ENCODE measurements at places on chromosomes 13 and 19. TPM values are rescaled to one million over a fixed set of nuclear protein-coding genes. Genes with fewer than 3 reads are reported as not detected.

EPS8L1 gene
- polyA plus RNA-seq, result 7.9 TPM

DNA sequence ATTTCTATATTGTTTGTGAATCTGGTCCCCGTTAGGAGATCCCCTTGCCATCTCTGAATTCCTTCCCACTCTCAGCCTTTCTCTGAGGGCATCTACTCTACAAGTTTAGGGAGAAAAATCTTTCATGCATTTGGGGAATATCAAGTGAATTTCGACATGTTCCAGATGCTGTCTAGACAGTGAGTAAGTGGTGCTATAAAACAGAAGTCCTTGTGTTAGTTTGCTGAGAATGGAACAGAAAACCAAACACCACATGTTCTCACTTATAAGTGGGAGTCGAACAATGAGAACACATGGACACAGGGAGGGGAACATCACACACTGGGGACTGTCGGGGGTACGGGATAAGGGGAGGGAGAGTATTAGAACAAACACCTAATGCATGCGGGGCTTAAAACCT is 5.1 kb downstream of the OR7A10 start:
- DNase-seq, result no peak

DNA sequence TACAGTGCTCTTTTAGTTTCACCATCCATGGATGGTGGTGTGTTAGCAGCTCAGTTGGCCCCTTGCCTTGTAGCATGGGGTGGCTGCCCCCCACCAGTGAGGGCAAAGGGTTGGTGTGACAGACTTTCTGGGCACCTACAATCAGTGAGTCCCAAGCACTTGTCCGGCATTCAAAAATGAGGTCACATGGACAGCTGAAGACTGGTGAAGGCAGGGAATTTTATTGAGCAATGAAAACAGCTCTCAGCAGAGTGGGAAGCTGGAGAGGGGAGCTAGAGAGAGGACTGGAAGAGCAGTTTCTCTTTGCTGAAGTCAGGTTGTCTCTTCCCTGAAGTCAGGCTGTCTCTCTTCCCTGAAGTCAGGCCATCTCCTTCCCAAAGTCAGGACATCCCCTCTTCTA is 1053.2 kb downstream of the SLITRK1 start:
- no peak for DNase-seq

- DNase-seq, result no peak
Measured at GRCh38 chr13:59666504-59666903, 497.2 kb downstream of the DIAPH3 start.

KIR3DL1 gene
- not detected for polyA plus RNA-seq

CEACAM7 gene
- not detected for polyA plus RNA-seq

PSG5 gene
- polyA plus RNA-seq, result not detected

- peak; percentile 86 for DNase-seq
Measured at GRCh38 chr19:48319647-48320541, 5.5 kb upstream of the EMP3 start.

- no peak for DNase-seq
Measured at GRCh38 chr19:29535984-29536508, 10.3 kb downstream of the VSTM2B start.

GRCh38 chr13:50378509-50379044 is 363.3 kb downstream of the KCNRG start:
- DNase-seq, result no peak

DNA sequence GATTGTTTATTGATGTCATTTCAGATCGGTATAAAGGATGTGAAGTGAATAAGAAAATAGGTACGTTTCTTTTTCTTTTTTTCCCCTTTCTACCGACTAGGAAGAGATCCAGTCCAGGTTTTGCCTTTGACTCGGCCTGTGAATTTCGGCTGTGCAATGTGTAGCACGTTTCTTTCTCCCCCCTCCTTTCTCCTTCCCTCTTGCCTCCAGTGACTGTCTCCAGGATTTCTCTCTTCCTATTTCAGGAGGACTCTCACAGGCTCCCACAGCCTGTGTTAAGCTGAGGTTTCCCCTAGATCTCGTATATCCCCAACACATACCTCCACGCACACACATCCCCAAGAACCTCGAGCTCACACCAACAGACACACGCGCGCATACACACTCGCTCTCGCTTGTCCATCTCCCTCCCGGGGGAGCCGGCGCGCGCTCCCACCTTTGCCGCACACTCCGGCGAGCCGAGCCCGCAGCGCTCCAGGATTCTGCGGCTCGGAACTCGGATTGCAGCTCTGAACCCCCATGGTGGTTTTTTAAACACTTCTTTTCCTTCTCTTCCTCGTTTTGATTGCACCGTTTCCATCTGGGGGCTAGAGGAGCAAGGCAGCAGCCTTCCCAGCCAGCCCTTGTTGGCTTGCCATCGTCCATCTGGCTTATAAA is at the start of gene GPC6:
Gene GPC6 (plus strand): TSS at position 185 of the 657 bp plus-strand sequence.
- DNase-seq, result no peak

ZNF8 gene
- polyA plus RNA-seq, result 1.4 TPM

- no peak for DNase-seq
Measured at GRCh38 chr13:110826861-110827672, 87.8 kb downstream of the ANKRD10 start.

- DNase-seq, result no peak
Measured at GRCh38 chr13:101673360-101674105, 221.1 kb downstream of the ITGBL1 start.

DNA sequence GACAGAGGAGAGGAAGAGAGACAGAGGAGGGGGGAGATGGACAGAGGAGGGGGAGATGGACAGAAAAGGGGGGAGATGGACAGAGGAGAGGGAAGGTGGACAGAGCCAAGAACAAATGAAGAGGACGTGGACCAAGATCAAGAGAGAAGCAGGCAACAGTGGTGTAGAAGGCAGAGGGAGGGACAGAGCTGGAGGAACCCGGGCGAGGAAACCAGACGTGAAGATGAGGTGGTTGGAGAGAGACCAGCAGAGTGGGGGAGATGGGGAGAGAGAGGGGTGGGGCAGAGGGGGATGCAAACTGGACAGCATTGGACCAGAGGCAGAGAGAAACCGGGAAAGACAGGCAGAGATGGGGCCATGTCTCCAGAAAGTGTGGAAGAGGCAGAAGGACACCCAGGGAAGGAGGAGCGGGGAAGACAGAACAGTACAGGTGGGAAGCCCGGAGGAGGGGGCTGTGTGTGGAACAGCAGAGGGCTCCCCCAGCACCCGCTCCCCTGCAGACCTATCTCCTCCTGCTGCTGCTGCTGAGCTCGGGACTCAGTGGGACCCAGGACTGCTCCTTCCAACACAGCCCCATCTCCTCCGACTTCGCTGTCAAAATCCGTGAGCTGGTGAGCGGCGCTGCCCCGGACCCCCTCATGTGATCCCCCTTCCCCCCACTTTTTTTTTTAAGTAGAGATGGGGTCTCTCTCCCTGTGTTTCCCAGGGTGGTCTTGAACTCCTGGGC is 1.3 kb downstream of the FLT3LG start:
- no peak for DNase-seq

DNA sequence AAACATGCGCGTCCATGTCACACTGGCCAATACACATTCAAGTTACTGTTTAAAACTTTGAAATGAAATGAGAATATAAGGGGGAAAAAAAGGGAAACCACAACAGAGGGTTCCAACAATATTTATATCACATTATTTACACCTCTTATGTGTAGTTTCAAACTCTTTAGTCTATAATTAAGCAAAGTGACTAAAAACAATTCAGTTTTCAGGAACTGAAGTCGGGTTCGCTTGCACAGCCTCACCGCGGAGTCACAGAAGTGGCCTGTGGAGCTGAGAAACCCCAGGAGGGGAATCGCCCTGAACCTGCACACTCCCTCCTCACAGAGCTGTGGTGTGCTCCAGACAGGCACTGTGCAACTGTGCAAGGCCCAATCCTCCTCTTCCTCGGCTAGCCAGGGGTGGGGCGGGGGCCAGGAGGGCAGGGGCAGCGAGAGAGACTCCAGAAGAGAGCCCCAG is 75.9 kb downstream of the STK24 start:
- no peak for DNase-seq

DNA sequence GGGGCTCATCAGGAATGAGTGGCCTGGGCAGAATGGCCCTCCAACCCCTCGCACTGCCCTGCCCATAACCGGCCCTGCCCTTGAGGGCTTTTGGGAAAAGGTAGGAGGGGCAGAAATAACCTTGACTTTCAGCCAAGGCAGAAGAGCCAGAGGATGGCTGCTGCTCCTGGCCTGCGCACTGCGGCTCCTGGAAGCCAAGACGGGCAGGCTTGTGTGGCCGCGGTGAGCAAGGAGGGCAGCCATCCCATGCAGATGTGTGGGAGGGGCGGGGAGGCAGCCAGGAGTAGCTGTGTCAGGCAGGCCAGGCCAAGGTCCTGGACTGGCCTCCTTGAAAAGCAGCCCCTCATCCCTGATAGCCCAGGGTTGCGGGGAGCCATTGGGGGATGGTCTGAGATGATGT is 57.6 kb upstream of the URI1 start:
- no peak for DNase-seq

DNA sequence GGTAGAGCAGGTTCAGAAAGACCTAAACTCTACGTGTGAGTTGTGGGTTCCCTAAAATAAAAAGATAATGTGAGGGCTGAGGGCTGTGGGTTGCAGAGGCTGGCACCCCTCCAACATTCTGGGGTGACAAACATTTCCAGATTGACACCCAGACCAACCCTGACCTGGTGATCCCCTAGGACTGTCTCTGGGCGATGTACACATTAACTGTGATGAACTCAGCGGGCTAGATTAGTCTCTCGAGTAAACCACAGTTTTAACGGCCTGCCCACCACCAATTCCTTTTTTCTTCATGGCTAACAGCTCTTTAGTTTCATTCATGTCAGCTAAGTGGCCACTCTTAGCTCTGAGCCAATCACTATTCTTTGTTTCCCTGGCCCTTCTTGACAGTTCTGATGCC is 24.8 kb downstream of the SIAH3 start:
- DNase-seq, result no peak

GRCh38 chr13:37476874-37477273 is 121.7 kb downstream of the POSTN start:
- no peak for DNase-seq

- no peak for DNase-seq
Measured at GRCh38 chr13:75660694-75661093, 24.6 kb downstream of the LMO7 start.

GRCh38 chr13:34722922-34723321 is 219.1 kb upstream of the NBEA start:
- DNase-seq, result no peak

ATXN8OS gene
- not detected for polyA plus RNA-seq

DNA sequence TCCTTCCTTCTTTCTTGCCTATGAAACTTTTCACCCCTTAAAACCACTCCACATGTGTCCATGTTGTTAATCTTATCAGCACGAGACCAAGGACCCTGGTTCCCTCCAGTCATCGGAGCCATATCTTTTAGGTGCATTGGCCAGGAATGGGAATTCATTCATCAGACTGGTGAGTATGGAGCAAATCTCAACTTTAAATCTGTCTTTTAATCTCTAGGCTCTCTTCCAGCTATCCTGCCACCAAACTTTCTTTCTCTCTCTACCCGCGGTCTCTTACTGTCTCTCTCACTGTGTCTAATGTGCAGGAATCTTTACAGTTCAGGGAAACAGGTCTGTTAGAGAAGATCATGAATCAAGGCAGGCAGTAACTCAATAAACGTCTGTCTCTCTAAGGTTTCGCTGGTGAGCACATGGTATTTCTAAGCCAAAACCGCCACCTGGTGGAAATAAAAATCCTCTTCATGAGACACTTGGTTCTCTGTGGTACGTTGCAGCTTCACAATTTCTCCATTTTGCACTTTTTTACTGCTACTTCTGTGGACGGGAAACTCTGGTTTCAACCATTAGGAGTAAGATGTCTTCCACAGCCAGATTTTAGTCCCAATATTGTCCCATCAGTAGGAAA is 16.1 kb downstream of the LGALS16 start:
- DNase-seq, result peak; percentile 26

GRCh38 chr13:79522583-79522982 is 41.6 kb downstream of the NDFIP2 start:
- no peak for DNase-seq

- DNase-seq, result no peak
Measured at GRCh38 chr13:64869539-64869938, 2360.6 kb downstream of the PCDH9 start.

- DNase-seq, result no peak
Measured at GRCh38 chr19:53647350-53647749, 15.6 kb downstream of the DPRX start.

DNA sequence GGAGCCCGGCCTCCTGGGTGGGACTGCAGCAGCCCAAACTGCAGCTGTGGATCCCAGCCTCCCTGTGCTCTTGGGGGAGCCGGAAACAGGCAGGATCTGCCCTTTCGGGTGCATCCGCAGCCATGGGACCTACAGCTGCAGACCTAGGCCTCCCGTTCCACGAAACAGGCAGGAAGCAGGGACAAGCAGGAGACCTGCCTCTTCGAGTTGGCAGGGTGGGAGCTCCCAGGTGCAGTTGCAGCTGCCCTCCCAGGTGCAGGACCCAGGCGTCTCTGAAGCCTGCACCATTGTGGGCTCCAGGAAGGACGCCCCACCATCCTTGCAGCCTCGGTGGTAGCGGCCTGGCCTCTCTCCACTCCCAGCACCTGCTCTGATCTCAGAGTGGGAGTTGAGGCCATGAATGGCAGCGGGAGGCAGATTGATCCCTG is 189.0 kb upstream of the KLHL1 start:
- no peak for DNase-seq

GRCh38 chr19:20167020-20167644 is at the start of gene ZNF486:
Gene ZNF486 (plus strand): TSS chr19:20167214. CDS start chr19:20167331, 117 bp downstream.
- peak; percentile 94 for DNase-seq

DNA sequence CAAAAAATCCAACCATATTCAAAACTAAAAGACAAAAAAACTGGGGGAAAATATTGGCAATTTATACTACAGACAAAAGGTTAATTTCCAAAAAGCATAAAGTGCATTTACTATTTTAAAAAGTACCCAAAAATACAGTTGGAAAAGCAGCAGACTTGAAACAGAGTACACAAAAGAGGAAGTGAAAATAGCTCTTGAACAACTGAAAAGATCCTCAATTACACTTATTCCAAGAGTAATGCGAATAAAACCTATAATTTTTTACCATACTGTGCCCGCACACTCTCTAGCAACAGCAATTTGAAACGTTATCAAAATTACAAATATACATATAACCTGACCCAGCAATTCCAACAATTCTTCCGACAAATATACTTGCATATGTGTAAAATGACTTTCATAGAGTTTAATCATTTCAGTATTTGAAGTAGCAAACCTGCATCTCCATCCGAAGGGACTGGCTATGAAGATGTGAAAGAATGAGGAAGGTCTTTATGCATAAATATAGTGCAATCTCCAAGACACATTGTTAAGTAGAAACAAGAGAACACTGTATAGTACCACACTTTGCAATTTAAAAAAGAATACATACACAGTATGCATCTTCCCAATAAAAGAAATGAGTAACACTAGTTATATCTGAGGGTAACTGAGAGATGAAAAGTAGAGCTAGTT is 25.4 kb downstream of the ALG5 start:
- no peak for DNase-seq

- no peak for DNase-seq
Measured at GRCh38 chr13:90968166-90968904, 379.2 kb upstream of the MIR17HG start.

- no peak for DNase-seq
Measured at GRCh38 chr19:18307271-18307681, 15.6 kb downstream of the LSM4 start.

- no peak for DNase-seq
Measured at GRCh38 chr19:46118136-46118535, 6.4 kb downstream of the IGFL3 start.

Measured in heart right ventricle (tissue), 16 donors.